T-helper 17 cell (primary cell): ENCODE measurements at places on chromosomes 5 and 9.

DNA sequence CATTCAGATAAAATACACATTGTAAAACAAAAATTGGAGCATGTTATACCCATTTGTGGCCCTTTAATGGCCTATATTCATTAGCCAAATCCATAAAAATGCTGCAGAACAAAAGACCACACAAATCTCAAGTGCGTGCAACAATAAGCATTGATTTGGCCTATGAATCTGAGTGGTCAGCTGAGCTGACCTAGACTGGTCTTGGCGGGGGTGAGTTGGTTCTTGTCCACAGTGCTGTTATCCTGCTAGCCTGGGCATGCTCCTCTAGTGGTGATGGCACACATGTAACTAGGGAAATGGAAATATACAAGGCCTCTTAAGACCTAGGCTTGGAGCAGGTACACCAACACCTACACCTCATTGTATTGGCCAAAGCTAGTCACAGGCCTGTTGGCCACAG lies 122.2 kb upstream of the TBCA start:
- DNase-seq: no peak

- no peak for DNase-seq
Measured at GRCh38 chr9:23826120-23826629, at the start of gene ELAVL2. TSS of gene ELAVL2 (minus strand) at chr9:23826240. CDS start at chr9:23762234, 64,006 bp downstream.

DNA sequence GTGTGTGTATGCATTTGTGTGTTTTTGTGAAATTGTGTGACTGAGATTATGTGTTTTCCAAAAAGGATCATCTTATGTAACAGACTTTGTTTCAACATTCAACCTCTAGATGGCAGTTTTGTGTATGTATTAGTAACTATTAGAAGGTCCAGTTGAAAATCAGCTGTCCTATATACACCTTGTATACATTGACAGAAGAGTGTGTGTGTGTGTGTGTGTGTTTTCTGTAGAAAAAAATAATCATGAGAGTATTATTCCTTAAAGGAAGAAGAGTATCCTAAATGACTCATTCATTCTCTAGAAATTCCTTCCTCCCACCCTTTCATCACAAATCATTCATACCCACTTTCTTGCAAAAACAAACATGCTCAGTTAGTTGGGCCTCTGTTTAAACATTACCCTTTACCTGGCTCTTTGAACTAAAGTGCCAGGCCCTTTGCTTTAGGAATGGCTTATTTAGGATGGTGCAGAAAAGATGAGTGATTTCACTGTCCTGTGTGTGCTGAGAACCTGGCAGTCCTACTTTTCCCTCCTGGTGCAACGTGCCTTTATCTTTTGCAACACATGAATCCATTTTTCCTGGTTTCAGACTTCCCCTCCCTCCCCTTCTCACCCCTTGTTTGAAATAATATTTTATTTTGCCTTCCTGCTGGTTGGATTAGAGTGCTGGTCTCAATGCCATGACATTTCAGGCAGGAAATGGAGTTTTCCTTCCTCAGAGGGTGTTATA lies 152.2 kb downstream of the ARHGAP26 start:
- DNase-seq: no peak

GRCh38 chr5:161548487-161549094 lies 2.1 kb upstream of the GABRB2 start:
- no peak for DNase-seq

DNA sequence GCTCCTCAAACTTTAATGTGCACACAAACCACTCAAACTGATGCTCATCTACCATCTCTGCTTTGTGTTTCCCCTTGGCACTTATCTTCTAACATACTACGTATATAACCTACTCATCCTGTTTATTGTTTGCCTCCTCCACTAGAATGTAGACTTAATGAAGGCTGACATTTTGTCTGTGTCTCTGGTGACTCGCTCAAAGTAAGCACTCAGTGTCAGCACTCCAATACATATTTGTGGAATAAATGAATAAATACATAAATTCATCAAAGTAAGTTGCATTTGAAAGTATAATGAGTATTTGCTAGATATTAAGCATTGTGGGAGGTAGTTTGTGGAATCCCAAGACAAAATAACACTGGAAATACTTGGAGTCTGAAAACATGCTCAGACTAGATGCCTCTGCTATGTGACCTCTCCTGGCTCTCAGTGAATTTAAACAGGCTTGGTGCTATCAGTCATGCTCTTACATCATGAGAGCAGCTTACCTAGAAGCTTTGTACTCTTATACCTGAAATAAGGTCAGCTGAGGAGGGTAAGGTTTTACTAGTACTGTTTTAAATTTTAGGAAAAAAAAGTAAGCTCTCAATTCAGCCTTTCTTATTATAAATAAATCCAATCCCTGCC lies 37.0 kb upstream of the RANBP6 start:
- no peak for DNase-seq
